ENCODE measurements at places on chromosomes 12 and 14.

- DNase-seq: no peak
Measured at GRCh38 chr12:90695415-90695814, 259.6 kb downstream of the CCER1 start.

GRCh38 chr12:39617887-39618286, 1.7 kb downstream of the ABCD2 start:
- no peak for DNase-seq

DNA sequence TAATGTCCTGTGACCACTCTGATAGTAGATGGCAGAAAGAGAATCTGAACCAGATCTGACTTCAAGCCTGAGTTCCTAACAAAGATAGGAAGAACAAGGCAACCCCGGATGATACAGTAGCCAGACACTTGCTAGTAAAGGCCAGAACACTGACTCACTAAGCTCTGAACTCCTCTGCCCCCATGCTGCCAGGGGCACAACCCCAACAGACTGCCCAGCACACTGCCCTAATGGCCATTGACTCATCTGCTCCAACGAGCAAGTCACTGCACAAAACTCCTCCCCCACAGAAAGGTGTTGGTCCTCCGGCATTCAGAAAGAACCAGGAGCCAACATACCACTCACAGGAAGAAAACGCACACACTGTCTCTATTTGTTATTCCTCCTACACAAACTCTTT, 179.6 kb upstream of the NUDT4 start:
- no peak for DNase-seq

GRCh38 chr14:68544081-68544892, 248.6 kb downstream of the ZFP36L1 start:
- no peak for DNase-seq

GRCh38 chr14:50092006-50092555, 24.3 kb downstream of the VCPKMT start:
- no peak for DNase-seq

GRCh38 chr12:95213928-95214327, 3.3 kb downstream of the FGD6 start:
- DNase-seq: no peak

DNA sequence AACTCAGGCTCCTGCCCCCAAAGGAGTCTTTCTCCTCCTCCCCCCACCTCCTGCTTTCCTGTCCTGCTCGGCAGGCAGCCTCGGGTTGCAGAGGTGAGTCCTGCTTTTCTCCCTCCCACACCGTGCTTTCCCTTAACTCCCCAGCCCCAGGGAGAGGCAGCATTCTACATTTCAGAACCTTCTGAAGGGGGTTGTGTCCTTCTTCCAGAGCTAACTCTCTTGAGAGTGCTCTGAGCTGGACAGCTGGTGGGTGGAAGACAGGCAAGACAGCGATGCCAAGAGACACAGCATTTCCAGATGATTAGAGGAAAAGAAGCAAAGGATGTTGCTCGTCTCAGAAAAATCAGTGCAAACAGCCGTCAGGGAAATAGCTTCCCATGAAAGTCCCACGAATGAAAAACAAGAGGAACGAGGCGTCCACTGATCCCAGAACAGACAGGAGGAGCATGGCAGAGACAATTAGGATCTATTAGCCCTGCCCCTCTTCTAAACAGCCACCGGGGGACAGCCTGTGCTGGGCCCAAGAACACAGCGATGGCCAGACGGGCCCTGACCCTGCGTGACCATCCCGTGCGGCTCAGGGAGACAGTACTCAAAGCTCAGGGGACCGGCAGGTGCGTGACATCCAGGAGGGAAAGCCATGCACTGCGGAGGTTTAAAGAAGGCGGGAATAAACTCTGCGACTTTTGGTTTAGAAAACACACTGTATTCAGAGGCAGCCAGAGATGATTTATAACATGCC, 216.5 kb upstream of the RTL1 start:
- no peak for DNase-seq

DNA sequence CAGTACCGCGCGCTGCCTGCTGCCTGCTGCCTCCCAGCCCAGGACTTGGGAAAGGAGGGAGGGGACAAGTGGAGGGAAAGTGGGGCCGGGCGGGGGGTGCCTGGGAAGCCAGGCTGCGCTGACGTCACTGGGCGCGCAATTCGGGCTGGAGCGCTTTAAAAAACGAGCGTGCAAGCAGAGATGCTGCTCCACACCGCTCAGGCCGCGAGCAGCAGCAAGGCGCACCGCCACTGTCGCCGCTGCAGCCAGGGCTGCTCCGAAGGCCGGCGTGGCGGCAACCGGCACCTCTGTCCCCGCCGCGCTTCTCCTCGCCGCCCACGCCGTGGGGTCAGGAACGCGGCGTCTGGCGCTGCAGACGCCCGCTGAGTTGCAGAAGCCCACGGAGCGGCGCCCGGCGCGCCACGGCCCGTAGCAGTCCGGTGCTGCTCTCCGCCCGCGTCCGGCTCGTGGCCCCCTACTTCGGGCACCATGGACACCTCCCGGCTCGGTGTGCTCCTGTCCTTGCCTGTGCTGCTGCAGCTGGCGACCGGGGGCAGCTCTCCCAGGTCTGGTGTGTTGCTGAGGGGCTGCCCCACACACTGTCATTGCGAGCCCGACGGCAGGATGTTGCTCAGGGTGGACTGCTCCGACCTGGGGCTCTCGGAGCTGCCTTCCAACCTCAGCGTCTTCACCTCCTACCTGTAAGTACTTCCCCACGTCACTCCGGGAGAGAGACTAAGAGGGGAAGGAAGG, at the start of gene LGR5:
Gene LGR5, plus strand, starts transcription at position 186 of the 732 bp plus-strand sequence. Its CDS starts 283 bp downstream, at position 469.
- peak; percentile 84 for DNase-seq

DNA sequence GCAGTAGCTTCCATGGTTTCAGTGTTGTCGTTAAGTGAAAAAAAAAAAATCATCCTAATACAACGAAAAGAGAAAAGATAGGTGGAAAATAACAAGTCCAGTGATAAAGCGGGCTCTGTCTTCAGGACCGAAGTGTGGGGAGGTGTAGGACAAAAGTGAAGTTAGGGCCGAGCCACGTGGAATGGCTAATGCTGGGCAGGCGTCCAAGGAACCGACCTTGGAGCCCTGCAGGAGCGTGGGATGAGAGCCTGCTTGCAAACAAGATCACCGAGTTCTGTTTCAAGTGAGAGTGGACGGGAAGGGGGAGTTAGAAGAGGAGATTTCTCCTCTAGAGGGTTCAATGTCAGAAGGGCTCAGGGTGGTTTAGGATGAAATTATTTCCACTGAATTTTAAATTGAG, 22.2 kb downstream of the A2ML1 start:
- DNase-seq: no peak

DNA sequence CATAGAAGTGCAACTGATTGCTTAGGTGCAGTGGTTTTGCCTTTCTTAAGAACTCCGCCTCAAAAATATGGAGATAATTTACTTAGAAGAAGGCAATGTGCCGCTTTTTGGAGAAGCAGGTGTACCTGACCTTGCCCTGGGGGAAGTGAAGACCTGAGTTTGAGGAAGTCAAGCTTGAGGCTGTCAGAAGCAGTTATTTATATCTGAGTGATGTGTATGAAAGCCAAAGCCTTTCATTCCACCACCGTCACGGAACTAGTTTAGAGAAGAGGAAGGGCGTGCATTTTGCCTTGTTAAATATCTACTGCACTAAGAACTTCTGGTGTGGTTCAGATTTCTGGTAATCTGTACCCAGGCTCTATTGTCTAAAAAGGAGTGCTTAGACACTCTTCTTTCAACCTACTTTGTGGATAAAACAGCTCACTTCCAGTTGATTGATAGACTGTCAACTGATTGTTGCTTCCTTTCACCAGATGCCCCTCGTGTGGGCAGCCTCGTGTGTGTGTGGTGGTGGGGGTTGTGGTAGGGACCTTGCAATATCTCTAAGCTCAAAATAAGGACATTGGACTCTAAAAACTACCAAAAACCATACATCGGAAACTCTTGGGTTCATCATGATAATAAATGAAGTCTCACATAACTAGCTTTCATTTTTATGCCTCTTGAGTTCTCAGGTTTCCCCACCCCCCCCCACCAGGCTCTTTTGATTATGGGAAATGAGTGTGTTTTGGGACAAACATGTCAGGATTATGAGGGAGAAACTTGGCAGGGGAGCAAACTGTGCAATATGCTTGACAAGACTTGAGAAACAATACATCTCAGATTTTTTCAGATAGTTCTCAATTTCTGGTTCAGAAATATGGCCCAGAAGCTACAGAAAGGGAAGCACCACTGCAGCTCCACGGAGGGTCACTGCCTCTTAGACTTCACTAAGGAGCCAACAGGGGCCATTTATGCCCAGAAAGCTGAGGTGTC, 78.6 kb downstream of the ARF6 start:
- DNase-seq: no peak

DNA sequence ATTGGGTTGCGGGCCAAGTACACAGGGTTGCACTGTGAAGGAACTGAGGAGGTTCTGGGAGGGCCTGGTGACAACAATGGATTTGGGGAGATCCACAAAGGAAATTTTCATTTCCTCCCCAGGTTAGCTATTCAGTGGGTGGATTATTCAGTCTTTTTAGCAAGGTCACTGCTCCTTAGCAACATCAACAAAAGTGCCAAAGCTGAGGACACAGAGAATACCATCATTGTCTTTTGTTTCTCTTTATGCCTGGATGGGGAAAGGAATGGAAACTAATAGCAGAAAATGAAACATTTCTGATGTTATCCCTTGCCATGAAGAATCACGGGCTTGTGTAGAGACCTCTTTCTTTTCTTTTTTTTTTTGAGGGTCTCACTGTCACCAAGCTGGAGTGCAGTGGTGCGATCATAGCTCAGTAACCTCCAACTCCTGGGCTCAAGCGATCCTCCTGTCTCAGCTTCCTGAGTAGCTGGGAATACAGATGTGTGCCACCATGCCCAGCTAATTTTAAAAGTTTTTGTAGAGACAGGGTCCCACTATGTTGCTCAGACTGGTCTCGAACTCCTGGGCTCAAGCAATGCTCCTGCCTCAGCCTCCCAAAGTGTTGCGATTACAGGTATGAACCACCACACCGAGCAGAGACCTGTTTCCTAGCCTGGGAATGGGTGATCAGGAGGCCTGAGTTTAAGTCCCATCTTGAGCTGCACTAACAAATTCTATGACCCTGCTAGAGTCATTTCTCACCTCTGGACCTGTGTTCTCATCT, 6.5 kb downstream of the PPP1R3E start:
- DNase-seq: no peak

DNA sequence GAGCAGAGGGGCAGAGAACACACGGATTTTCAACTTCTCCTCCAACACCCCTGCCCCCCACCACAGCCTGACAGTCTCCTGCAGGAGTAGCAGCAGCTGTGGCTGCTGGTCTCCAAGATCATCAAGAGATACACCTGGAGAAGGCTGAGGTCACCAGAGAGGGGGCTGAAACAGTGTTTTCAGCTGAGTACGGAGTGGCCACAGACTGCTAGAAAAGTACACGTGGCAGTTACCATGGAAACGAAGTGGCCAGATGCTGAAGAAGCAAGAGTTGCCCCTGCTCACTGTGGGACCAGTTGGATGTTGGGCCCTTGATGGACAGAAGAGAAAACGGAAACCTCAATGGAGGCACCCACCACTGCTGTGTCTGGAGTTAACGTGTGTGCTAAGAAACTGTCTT, 4.9 kb upstream of the DIABLO start:
- no peak for DNase-seq
